ENCODE measurements at places on chromosomes 2 and 18. TPM values are rescaled to one million over a fixed set of nuclear protein-coding genes. Genes with fewer than 3 reads are reported as not detected.

ARHGEF33 gene
- total RNA-seq = 0.35 TPM

GRCh38 chr2:61423714-61424113 lies 47.2 kb downstream of the USP34 start:
- no peak for DNase-seq

TRIM43B gene
- not detected for total RNA-seq

GRCh38 chr2:235041918-235042575 lies 90.2 kb downstream of the SH3BP4 start:
- DNase-seq = no peak

ANKMY1 gene
- total RNA-seq = 21.8 TPM

- DNase-seq = no peak
Measured at GRCh38 chr2:164146441-164146840, 410.6 kb upstream of the FIGN start.

TMEM37 gene
- total RNA-seq = 13.8 TPM

GRCh38 chr18:56413862-56414261 lies 224.5 kb downstream of the TXNL1 start:
- DNase-seq = no peak

DNA sequence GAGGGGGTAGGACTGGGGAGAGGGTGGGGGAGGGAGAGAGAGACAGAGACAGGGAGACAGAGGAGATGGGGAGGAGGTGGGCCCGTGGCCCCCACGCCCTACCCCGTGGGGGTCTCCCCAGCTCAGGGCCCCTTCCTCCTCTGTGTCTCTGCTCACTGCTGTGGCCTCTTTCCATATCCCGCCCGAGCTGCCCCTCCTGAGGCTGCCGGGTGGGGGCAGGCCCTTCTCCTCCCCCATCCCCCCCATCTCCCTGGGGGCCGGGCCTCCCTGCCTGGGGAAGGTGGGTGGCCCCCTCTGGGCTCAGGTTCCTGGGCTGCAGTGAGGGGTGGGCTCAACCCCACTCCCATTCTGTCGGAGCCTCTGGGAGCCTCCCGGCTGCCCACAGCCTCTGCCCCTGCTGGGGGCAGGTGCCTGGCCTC lies 332 bp upstream of the PDCD1 start:
- no peak for DNase-seq

GKN2 gene
- not detected for total RNA-seq

GRCh38 chr18:7558769-7559168 lies 8.3 kb upstream of the PTPRM start:
- DNase-seq = no peak

BBS5 gene
- 11.5 TPM for total RNA-seq

DNA sequence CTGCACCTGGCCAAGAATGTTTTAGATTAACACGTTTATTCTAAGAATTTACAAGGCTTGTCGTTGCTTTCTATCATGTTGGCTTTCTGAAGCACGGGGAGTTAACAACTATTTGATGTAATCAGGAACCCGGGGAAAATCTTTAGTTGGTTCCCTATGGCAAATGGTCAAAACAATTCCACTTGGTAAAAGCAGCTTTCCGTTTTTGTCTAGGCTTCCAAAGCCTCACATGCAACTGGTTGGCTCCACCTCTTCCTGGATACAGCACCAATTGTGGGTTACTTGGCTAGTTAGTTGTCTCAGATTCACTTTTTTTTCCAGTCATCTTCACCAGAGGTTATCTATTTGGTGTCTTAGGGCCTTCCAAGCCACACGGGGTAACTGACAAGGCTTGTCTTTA lies 2.8 kb downstream of the COLEC12 start:
- no peak for DNase-seq

MC5R gene
- total RNA-seq = not detected

DNA sequence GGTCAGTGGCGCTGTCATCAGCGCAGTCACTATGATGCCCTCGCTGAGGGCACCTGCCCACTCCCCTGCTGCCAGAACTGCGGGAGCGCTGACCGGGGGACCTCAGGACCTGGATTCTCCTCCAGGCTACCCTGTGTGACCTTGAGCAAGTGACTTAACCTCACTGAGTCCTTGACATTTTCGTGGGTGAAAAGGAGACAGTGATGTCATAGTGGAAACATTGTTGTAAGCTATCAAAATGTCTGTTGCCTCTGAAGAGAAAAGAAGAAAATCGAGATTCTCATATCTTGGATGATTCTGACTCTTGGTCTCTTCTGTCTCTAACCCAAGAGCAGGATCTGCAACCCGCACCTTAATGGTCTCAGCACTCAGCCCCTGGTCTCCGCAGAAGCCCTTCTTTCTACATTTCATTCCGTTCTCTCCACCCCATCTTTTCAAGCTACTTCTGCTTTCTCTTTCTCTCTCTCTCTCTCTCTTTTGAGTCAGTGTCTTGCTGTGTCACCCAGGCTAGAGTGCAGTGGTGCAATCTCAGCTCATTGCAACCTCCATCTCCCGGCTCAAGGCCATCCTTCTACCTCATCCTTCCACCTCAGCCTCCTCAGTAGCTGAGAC lies 978 bp upstream of the TUBA4A start:
- DNase-seq = no peak

PDE1A gene
- total RNA-seq = 3.1 TPM

DNA sequence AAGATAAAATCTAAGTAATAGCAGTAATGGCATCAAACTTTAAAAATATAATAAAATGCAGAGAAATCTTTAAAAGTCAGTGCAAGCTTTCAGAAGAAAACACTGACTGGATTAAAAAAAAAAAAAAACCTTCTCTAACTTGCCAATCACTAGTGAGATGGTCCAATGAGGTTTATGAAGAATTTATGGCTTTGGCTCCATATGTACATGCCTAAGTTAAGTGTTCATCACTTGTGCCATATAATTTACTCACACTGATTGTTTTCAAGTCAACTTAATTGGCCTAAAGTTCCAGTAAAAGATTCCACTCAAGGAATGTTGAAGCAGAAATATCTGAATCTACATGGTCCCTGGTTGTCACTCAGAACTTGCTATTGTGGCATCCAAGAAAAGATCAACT lies 40.7 kb upstream of the RAB27B start:
- DNase-seq = no peak

DNA sequence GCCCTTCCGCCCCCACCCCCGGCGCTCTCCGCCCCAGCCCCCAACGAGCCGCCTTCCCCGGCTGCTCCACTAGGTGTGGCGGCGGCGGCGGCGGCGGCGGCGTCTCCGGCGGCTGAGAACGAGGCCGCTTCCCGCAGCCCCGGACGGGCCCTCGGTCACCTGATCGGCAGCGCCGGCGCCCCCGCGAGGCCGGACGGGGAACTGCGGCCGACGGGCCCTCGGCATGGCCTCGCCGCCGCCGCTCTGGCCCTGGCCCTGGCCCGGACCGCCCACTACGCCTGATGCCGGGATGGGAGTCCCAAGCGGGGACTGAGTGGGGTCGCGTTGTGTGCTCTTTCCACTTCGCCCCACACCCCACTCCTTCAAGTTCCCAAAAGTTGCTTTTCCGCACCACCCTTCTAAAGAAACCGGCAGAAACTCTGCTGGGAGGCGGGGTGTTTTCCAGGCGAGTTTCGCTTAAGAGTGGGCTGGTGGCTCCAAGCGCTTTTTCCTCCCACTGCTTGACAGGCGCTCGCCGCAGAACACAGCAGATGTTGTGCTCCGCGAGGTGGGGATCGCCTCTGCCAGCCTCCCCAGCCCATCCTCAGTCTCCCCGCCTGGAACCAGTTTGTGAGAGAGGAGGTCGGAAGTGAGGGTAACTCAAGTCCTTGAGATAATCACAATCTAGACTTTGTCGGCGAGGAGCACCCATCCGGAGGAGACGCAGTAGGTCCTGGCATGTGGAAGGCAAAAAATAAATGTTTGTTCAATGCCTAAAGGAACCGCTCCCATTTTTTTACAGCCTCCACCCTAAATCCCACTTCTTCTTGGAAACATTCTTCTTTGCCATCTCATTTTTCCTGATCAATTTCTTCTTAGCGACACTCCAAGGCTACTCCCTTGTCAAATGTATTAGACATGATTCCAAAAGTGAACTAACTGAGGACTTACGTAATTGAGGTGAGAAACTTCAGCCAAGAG lies at the start of gene NCKAP1:
NCKAP1 (minus strand) TSS at position 117 of the 960 bp plus-strand sequence. CDS start 358 bp downstream, outside the sequence.
- peak; percentile 92 for DNase-seq

- DNase-seq = peak; percentile 69
Measured at GRCh38 chr2:161250864-161251436, 57.3 kb upstream of the PSMD14 start.

- no peak for DNase-seq
Measured at GRCh38 chr2:200702646-200703118, 109.0 kb upstream of the BZW1 start.

CYP1B1 gene
- 0.92 TPM for total RNA-seq

DNA sequence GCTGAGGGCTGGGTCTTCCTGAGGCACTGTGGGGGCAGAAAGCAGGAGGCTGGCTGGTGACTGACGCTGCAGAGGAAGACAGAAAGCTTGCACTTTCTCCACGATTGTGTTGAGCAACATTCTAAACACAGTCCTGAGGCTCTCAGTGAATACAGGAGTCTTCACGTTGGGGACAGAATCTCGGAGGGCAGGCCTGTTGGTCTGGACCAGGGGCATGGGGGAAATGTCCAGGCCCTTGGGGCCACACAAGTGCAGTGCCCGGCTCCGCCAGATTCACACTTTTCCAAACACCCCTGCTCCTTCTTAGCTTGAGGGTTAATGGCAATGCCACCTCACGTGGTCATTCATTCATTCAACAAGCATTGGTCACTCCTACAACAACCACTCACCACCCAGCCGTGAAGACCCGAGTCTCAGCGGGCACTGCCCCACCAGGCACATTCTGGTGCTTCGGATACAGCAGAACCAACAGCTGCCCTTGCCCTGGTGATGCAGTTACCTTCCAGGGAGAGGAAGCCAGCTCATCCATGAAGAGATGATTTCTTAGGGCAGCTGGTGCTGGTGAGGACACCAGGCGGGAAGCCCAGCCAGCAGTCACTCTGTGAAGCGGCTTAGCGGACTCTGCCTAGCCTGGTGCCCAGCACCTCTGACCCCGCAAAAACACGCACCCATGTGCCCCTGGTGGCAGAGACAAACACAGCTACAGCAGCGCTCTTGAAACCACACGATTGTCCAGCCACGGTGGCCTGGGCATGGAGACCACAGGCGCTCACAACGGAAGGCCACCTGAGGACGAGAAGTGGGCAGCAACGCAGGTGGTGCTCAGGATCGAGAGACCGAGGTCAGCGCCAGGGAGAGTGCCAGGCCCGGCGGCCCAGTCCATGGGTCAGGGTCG lies 10.9 kb upstream of the GPC1 start:
- no peak for DNase-seq

- DNase-seq = no peak
Measured at GRCh38 chr2:55136138-55136541, 85.9 kb upstream of the RTN4 start.

DNA sequence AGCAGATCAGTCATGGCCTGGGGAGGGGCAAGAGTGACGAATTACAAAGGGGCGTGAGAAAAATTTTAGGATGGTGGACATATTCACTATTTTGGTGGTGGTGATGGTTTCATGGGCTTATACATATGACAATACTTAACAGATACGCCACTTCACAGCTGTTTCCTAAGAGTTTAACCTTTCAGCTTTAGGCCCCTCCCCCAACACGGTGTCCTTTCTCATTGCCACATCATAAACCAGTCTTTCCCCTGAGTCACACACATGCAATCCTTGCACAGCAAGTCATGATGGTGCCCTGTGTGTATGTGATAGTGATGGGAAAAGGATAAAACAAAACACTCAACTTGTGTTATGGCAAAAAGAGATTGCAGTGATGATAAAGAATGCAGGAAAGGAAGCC lies 47.6 kb upstream of the IL1R1 start:
- DNase-seq = no peak

- DNase-seq = no peak
Measured at GRCh38 chr18:74874351-74874750, 276.7 kb downstream of the ZNF407 start.

IL1RN gene
- total RNA-seq = not detected

- DNase-seq = no peak
Measured at GRCh38 chr2:198073253-198073652, 268.9 kb downstream of the PLCL1 start.

- DNase-seq = no peak
Measured at GRCh38 chr2:208638059-208638458, 231.5 kb downstream of the PTH2R start.

DNA sequence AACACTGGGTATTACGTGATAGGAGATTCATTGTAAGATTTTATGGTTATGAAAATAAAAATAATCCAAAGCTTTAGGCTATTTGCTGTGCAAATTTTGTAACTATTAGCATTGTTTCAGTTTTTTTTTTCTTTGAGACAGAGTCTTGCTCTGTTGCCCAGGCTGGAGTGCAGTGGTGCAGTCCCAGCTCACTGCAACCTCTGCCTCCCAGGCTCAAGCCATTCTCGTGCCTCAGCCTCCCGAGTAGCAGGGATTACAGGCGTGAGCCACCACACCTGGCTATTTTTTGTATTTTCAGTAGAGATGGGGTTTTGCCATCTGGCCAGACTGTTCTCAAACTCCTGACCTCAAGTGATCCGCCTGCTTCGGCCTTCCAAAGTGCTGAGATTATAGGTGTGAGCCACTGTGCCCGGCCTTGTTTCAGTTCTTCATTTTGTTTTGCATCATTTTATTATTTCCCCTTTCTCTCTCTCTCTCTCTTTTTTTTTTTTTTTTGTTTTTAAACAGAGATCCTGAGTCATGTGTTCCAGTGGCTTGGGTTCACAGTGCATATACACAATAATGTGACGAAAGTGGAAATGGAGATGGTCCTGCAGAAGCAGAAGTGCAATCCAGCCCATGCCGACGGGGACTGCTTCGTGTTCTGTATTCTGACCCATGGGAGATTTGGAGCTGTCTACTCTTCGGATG lies 25.8 kb downstream of the CASP10 start:
- DNase-seq = no peak

DNA sequence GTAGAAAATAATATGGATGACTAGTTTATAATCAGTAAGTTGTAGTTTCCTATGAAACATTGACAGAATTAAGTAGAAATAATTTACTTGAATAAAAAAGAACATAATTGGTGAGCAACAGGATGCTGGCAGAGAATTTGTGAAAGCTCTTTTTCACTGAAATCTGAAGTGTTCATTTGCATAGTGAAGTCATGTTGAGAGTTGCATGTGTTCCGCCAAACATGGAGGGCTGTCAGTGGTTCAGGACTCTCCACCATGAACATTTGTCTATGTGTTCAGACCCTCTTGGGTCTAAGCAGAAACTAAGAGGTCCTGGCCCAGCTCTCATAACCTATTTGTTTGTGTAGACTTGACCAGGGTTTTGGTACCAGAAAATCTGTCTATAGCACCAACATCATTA lies 182.5 kb upstream of the LINC00305 start:
- no peak for DNase-seq

MYO3B gene
- total RNA-seq = 0.13 TPM

WDR12 gene
- 164 TPM for total RNA-seq

GRCh38 chr18:78133729-78134128 lies 845.9 kb upstream of the SALL3 start:
- DNase-seq = no peak

GPAT2 gene
- not detected for total RNA-seq

CCDC178 gene
- not detected for total RNA-seq

GPR155 gene
- total RNA-seq = not detected

GRCh38 chr18:36372903-36373311 lies 75.4 kb downstream of the FHOD3 start:
- DNase-seq = no peak

GRCh38 chr2:179344280-179344964 lies 79.8 kb upstream of the SESTD1 start:
- DNase-seq = peak; percentile 14

GRCh38 chr18:984004-984403 lies 79.3 kb downstream of the ADCYAP1 start:
- DNase-seq = no peak

GRCh38 chr2:113407446-113408099 lies 29.9 kb upstream of the ZNG1B start:
- DNase-seq = peak; percentile 24

Data from A673 (cell line).